NCI-H2029 (cell line): ENCODE measurements at places on chromosomes 7 and 10.

GRCh38 chr7:36615852-36616540 lies 108.3 kb downstream of the AOAH start:
- DNase-seq = no peak

GRCh38 chr7:65892161-65892560 lies 19.3 kb downstream of the VKORC1L1 start:
- DNase-seq = no peak

DNA sequence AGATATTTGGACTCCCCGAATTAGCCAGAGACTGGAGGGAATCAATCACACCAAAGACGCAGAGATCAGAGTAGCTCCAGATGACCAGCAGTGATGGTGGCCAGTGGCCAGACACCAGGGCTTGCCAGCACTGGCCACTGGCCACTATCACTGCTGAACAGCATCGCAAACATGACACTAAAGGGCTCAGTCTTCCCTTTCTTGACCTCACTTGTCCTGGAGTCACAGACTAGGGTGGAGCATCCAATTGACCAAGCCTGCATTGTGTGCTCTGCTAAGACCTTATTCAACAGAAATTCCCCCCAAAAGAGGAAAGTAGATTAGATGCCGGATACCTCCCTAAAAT lies 234.7 kb downstream of the CREB5 start:
- DNase-seq = no peak

- DNase-seq = no peak
Observed at GRCh38 chr7:156497776-156498509, 142.6 kb upstream of the RNF32 start.

GRCh38 chr10:60314069-60314940 lies 75.4 kb downstream of the ANK3 start:
- peak; percentile 46 for DNase-seq

DNA sequence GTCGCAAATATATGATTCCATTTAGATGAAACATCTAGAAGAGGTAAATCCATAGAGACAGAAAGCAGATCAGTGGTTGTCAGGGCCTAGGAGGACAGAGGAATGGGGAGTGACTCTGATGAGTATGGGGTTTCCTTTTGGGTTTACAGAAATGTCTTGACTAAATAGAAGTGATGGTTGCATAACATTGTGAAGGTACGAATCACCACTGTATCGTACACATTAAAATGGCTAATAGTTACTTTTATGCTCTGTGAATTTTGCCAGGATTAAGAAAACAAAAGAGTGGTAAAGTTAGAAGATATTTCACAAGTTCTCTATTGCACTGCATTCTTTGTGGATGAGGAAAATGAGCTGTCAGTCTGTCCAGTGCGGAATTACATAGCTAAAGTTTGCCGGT lies 407.4 kb downstream of the KCNMA1 start:
- no peak for DNase-seq

DNA sequence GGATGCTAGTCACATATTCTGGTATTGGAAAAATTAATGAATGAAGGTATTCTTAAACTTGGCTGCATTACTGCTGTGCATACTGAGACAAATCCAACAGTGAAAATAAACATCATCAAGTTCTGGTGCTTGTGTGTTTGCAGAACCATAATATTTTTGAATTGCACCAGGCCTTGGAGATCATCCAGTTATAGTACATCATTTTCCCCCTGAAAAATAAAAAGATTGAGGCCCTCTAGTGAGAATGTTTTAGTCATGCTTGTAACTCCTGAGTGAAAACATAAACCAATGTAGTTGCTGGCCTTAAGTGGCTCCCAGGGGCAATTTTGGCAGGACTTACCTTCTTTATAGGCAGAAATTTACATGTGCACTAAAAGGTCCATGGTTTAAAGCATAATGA lies 218.8 kb upstream of the TMEM229A start:
- no peak for DNase-seq

DNA sequence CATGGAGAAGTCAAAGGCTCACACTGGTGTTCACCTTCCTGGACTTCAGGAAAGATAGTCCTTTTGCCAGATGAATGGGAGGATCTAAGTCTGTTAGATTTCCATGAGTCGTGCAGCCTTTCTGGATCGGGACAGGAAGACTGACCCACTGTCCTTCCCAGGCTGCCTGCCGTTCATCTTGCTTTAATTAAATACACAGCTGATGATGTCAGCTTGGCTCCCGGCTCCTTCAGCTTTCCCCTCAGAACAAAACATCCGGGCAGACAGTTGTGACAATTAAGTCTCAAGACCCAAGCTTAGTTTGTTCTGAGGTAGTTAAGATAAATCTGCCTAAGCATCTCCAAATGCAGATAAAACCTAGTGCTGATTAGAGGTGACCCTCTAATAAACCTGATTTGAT lies 58.6 kb downstream of the AUTS2 start:
- DNase-seq = peak; percentile 38

- no peak for DNase-seq
Observed at GRCh38 chr10:119020627-119020946, 8.9 kb upstream of the NANOS1 start.

DNA sequence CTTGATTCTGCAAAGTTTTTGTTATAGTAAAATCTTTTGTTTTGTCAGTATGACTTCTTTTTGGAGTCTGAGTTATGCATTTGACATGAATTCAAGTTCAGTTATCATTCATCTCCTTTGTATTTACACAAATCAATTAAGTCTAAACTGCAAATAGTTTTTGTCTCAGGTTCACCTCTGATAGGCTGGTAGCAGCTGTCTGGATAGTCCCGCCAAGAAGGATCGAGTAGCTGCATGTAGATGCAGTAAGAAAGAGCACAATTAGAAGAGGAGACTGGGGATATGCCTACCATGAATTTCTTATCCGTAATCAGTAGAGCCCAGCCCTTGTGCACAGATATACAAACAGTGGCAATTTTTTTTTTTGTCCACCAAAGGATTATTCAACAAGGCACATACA lies 392.5 kb upstream of the ETV1 start:
- DNase-seq = no peak

GRCh38 chr10:116632596-116633215 lies 12.0 kb downstream of the PNLIPRP2 start:
- no peak for DNase-seq
